ENCODE measurements at places on chromosomes 16 and 17.

GRCh38 chr17:70098030-70098429, 23.0 kb downstream of the KCNJ16 start:
- no peak for DNase-seq

GRCh38 chr16:49634235-49635008, 221.5 kb downstream of the ZNF423 start:
- no peak for DNase-seq

DNA sequence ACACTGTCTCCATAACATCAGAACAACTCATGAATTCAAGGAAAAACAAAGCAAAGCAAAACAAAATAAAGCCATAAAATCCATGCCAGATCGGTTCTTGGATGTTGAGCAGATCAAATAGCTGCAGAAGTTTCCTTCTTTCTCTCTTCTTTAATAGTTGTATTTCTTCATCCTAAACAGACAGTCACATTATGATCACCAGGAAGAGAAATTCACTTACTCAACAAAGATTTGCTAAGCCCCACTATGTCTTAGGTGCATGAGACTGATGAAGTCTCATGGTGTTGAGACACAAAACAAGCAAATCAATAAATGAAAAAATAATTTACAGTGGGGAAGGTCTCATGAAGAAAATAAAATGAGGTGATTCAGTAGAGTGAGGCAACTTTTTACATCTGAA, 72.8 kb downstream of the WIPI1 start:
- no peak for DNase-seq

DNA sequence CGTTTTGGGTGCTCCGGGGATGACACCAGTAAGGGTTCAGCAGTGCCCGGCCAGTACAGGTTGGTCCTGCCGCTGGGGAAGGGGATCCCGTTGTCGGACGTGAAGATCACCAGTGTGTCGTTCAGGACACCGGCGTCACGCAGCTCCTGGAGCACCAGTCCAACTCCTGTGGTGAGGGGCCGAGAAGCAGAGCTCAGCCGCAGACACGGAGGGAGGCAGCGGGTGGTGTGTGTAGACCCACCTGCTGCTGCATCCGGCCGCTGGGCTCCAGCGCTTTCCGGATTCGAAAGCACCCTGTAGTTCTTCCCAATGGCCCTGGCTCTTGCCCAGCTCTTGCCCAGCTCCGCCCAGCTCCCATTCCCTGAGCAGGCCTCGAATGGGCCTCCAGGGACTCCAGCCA, 8.0 kb downstream of the SGSH start:
- DNase-seq: no peak

- DNase-seq: no peak
Measured at GRCh38 chr17:39144416-39144840, 7.0 kb downstream of the PLXDC1 start.

DNA sequence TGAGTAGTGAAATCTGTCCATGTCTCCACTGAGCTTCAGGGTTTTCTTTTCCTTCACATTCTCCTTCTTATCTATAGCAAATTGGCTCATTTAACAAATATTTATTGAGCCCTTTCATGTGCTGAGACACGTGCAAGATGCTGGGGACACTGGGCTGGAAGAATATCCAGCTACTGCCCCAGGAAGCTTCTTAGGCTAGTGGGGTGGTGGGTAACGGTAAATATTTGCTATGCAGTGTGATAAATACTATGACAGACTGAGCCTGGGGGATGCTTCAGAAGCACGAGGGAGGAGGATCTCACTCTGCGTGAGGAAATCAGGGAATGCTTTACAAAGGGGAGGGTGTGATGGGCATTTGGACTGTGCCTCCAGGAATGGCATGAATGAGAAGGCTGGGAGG, 524.1 kb downstream of the GRIN2A start:
- no peak for DNase-seq

DNA sequence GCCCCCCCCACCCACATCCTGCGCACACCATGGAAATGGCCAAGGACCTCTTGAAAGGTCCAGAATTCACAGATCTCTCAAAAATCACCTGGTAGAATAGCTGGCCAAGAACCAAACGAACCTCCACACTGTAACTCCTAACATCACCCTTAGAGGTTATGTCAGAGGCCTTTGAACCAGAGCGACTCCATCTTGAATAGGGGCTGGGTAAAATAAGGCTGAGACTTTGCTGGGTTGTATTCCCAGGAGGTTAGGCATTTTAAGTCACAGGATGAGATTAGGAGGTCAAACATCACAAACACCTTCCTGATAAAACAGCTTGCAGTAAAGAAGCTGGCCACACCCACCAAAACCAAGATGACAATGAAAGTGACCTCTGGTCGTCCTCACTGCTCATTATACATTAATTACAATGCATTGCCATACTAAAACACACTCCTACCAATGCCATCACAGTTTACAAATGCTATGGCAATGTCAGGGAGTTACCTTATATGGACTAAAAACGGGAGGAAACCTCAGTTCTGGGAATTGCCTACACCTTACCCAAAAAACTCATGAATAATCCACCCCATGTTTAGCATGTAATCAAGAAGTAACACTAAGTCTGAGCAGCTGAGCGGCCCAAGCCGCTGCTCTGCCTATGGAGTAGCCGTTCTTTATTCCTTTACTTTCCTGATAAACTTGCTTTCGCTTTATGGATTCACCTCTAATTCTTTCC, 34.8 kb downstream of the SYCE1L start:
- no peak for DNase-seq

DNA sequence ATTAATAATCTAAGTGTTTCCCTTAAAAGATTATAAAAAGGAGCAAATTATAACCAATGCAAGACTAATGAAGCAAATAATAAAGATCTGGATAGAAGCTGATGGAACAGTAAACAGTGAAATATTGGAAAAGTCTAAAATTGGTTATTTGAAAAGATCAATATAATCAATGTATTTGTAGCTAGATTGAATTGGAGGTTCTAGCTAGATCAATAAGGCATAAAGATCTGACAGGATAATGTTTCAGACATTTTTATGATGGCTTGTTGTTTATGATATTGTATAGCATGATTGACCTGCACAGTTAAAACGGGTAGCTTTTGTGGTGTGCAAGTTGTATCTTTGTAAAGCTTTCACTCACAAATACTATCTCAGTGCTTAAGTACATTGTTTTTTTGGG, 245.3 kb downstream of the BCAS3 start:
- DNase-seq: no peak

GRCh38 chr16:68444056-68444657, 4.2 kb downstream of the SMPD3 start:
- DNase-seq: no peak

All from hypothalamus (tissue), 51 donors.